Sigmoid colon (tissue), 7 donors: ENCODE measurements at places on chromosomes 5 and 9. TPM values are rescaled to one million over a fixed set of nuclear protein-coding genes. Genes with fewer than 3 reads are reported as not detected.

Gene CLIC3
- not detected for total RNA-seq

Gene GFI1B
- not detected for total RNA-seq

Gene FAM169A
- total RNA-seq: 0.95 TPM

Gene KCNIP1
- 0.49 TPM for total RNA-seq

DNA sequence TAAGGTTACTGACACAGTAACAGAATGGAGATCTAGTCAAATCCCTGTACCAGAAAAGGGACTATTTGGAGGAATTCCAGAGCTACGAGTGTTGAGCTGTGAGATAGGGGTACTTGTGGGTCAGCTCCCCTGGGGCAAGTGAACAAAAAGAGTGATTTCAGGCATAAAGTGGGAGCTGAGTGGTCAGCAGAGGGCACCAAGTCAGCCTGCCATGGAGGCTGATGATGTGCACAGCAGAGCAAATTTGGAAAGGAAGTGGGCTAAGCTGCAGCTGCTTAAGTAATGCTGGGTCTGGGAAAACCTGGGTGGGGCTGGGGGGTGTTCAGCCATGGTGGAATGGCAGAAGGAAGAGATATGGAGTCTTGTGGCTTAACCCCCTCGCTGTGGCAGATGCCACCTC lies 327.9 kb downstream of the NTRK2 start:
- DNase-seq: no peak
- H3K27me3 ChIP-seq: no peaks in the 10 kb centered on the region
- no peaks in the 10 kb centered on the region for H3K4me1 ChIP-seq
- H3K36me3 ChIP-seq: no peaks in the 10 kb centered on the region
- no peak overlapping the region for H3K4me3 ChIP-seq

Gene PCDHB3
- total RNA-seq: 1.8 TPM
